ENCODE measurements at places on chromosomes 2 and 18.

- no peak for DNase-seq
Measured at GRCh38 chr2:176483476-176483875, 214.2 kb downstream of the MTX2 start.

DNA sequence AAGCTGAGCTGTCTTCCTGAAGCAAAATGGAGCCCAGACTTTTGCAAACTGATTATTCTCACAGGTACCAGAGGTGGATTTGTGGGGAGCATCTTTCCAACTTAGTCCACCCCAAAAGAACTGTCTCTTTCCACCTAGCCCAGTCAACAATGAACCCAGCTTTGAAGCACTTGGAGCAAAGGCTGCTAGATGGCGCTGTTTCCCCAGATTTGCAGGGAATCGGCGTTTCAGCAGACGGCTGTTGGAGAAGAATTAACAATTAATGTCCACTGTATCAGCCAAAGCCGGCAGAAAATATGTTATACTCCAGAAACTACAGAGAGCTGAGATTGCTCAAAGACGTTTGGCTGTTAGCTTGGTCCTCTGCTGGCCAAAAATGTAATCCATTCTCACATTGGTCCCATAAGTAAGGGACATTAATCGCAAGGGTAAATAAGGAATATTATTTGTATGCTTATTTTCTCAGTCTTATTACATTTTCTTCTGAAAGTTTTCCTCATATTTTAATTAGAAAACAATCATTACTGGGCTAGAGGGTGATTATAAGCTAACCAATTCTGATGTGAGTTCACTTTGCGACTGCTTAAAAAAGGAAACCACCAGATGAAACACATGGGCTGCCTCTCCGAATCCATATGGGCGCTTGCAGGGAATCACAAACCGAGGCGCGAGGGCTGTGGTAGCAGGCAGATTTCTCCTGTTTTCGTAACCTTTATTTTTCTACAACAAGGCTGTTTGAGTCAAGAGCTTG is 423.8 kb upstream of the MEX3C start:
- DNase-seq: no peak

DNA sequence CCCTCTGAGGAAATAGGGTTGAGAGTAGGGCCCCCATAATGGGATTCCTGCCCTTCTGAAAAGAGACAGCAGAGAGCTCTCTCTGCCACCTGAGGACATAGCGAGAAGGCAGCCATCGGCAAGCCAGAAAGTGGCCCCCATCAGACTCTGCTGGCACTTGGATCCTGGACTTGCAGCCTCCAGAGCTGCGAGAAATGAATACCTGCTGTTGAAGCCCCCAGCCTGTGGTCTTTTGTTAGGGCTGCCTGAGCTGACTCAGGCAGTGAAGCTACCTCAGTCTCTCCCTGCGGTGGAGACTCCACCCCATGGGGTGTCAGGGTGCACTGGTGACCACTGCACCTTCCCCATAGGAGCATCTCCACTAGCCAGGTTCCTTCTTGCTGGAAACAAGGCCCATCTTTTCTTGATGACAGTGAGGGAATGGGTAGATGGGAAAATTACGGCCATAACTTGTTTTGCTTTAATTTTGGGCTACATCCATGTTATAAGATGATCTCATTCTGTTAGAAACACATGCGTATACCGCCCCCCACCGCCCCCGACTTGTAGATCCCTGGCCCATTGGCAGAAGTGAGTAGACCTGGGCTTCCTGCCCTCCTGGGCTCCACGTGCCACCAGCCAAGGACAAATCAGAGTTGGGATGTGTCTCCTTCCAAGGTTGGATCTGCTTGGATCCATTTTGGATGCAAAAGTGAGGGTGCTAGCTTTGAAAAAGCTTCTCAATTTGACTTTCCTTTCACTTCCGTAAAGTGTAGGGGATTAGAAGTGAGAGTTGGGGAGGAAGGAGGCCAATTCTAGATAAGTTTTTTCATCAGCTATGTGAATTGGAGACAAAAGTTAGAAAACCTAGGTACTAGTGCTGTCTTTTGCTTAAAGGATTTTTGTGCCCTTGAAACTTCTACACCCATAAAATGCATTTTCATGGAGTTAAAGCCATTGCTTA is 42.9 kb downstream of the NCK2 start:
- no peak for DNase-seq

GRCh38 chr2:171702781-171703556 is 15.7 kb downstream of the DYNC1I2 start:
- DNase-seq: no peak

- no peak for DNase-seq
Measured at GRCh38 chr2:96171831-96172230, 26.6 kb upstream of the DUSP2 start.

- no peak for DNase-seq
Measured at GRCh38 chr18:13893418-13893760, 21.9 kb downstream of the MC2R start.

DNA sequence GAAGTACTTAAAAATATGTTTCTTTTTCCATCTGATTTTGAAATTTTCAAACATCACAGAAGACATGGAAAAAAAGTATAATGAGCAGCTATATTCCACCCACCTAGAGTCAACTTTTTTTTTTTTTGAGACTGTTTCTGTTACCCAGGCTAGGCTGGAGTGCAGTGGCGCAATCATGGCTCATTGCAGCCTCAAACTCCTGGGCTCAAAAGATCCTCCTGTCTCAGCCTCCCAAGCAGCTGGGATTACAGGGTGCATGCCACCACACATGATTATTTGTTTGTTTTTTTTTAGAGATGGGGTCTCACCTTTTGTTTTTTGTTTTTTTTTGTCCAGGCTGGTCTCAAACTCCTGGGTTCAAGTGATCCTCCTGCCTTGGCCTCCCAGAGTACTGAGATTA is 26.6 kb upstream of the UGGT1 start:
- DNase-seq: no peak

DNA sequence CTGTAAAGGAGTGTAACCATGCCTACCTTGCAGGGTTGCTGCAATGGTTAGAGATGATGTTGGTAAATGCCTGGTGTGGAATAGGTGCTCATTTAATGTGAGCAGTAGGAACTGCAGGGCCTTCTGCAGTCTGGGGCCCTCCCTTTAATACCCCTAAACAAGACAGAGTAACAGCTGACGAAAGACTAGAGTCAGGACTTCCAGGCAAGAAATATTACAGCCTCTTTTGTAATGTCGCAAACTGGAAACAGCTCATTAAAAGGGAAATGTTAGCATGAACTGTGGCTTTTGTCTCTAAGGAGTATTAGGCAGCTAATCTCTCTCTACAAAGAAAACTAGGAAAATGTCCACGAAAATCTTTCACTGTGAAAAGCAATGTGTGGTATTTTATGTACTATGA is 26.0 kb downstream of the MARCO start:
- DNase-seq: no peak

DNA sequence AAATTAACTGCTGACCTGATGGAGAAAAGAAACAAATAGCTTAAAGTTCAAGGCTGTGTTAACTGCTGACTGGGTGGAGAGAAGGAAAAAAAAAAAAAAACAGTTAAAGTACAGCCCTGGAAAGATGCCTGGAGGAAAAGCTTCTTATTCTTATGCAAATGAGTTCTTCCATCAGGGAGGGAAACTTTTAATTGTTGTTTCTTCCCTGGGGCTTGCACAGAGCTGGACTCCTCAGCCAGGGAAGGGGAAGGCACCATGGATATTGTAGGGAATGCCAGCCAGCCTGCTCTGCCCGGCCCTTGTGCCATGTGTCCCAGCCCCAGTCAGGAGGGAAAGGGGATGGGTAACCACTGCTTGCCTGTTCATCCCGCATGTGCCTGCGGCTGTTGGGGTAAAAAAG is 833.1 kb upstream of the CRIM1 start:
- DNase-seq: no peak

GRCh38 chr2:227186751-227187150 is 22.3 kb downstream of the COL4A3 start:
- DNase-seq: no peak
